ENCODE measurements at places on chromosomes 4 and X.

GRCh38 chrX:53290441-53291041 is 9.2 kb upstream of the IQSEC2 start:
- H3K36me3 ChIP-seq = no peaks in the 10 kb centered on the region
- no peak overlapping the region for H3K27ac ChIP-seq
- H3K27me3 ChIP-seq = no peaks in the 10 kb centered on the region
- DNase-seq = no peak
- H3K4me1 ChIP-seq = peaks cover 18% of the 10 kb centered on the region

DNA sequence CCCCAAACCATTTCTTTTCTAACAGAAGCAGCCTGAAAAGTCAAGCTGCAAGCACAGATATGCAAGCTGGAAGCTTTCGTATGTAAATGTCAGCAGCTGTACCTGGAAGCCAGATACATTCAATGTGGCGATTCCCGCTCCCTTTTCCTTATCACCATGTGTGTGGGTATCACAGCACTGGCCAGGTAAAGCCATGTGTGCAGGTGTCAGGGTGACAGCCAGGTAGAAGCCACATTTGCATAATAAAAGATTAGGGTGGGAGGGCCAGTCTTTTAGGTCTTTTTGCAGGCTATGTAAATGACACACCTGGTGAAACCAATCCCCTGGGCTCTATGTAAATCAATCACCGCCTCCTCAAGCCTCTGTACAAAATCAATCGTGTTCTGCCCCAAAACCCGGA is 50.1 kb downstream of the RXFP1 start:
- DNase-seq = no peak
- no peak overlapping the region for H3K4me3 ChIP-seq
- no peak overlapping the region for H3K27ac ChIP-seq
- no peaks in the 10 kb centered on the region for H3K36me3 ChIP-seq

- H3K27ac ChIP-seq = no peak overlapping the region
- no peak overlapping the region for H3K4me3 ChIP-seq
- no peaks in the 10 kb centered on the region for H3K36me3 ChIP-seq
- no peaks in the 10 kb centered on the region for H3K27me3 ChIP-seq
Measured at GRCh38 chr4:178871476-178871875, 1429.2 kb upstream of the AGA start.

DNA sequence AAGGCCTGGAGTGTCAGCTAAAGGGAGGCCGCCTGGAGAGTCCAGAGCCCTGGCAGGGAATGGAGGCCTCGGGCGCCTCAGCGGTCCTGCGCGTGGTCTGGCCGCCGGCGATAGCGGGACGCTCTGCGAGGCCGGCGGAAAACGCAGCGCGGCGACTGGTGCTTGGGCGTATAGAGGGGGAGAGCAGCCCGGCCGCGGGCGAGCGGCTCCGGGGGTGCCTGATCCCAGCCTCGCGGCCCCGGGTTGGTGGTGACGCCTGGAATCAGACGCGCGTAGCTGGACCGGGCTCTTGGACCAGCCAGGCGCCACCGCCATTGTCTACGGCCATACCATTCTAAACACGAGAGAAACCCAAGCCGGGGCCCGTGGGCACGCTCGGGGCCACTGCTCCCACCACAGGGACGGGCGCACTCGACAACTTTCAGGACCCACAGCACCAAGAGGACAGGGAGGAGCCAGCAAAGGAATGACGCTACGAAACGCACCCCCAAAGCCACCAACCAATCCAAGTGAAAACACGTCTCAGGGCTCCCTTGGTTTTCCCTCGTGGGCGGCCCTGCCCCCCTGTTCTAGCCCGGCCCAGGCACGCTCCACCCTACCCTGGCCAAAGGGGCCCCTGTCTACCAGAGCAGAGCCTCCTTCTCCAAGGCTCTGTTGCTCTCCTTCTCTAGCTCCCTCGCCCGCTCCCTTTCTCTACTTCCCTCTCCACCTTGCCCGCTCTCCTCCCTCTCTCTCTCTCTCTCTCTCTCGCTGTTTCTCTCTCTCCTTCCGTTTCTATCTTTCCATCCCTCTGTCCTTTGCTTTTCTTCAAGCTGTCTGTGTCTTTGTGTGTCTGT is 7.8 kb downstream of the FRG2 start:
- H3K36me3 ChIP-seq = no peaks in the 10 kb centered on the region
- no peaks in the 10 kb centered on the region for H3K4me1 ChIP-seq
- H3K27ac ChIP-seq = no peak overlapping the region
- H3K27me3 ChIP-seq = no peaks in the 10 kb centered on the region
- no peak overlapping the region for H3K4me3 ChIP-seq
- no peak for DNase-seq

DNA sequence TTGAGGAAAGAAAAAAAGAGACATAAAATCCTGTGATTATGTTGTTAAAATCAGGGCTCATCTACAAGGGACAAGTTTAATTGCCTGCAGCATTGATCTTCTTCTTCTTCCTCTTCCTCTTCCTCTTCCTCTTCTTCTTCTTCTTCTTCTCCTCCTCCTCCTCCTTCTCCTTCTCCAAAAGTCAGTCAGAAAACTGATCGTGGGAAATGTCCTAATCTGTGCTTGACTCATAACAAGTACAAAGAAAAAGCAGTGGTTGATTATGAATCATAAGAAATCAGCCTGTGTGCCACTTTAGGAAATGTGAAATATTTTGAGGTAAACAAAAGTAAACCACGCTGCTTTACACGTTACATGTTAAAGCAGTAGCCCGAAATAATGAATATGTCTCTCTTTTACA is 2.7 kb upstream of the ATP10D start:
- H3K27me3 ChIP-seq = no peaks in the 10 kb centered on the region
- peaks cover 1% of the 10 kb centered on the region for H3K4me1 ChIP-seq
- no peaks in the 10 kb centered on the region for H3K36me3 ChIP-seq
- H3K4me3 ChIP-seq = no peak overlapping the region
- DNase-seq = no peak

All from Peyer's patch (tissue), 4 donors.